ENCODE measurements at places on chromosomes 2 and 18.

- no peak for DNase-seq
Observed at GRCh38 chr2:14951569-14952285, 319.2 kb downstream of the LRATD1 start.

DNA sequence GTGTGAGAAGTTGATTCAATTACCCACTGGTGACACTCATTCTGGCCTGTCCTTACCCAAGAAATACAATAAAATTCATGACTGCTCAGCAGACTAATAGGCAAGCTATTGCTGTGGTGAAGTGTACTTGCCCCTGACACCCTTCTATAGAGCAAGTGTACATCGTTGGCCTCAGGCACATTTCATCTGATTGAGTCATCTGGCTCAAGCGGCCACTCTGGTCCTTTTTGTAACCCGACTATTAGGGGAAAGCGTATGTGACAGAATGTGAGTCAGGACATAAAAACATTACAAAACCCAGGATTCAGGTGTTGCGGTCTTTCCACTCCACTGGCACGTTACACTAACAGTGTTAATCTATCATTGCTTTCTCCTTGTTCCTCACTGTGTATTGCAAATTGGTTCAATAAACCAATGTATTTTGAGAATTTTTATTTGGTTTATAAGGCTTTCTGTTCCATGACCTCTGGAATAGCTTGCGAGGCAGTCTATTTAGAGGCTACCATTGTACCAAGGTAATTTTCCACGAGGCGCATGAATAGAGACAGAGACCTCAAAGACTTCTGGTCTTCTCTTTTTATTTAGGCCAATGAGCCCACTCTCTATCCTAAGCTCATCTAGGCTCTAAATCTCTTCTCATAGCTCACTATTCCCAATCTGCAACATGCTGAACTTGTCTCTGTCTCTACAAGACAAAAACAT, 10.2 kb upstream of the TTC32 start:
- no peak for DNase-seq

DNA sequence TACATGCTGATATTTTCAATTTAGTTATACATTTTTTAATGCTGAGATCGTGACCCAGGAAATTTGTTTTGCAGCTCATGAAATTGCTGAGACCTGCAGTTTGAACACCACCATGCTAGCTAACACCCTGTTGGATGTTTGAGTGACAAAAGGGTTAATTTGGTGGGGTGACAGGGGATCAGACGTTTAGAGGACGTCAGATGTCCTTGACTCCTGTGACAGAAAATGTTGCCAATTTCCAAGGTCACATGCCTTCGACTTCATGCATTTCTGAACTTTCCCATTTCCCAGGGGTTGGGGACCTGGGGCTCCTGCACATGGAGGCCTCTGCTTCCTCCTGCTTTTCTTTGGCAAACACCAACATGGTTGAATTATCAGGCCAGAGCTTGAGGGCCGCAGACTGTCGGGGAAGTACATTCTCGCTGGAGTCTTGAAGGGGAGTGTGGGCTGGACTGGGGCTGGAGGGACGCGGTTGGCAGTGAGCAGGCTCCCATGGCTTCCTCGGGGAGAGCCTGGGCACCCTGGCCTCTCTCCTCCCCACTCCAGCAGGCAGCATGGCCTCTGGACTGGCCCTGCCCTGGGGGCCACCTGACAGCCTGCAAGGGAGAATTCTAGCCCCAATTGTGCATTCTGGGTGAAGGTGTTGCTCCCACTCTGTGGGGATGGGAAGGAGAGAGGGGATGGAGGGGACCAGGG, 73.1 kb downstream of the CTIF start:
- DNase-seq, result no peak

DNA sequence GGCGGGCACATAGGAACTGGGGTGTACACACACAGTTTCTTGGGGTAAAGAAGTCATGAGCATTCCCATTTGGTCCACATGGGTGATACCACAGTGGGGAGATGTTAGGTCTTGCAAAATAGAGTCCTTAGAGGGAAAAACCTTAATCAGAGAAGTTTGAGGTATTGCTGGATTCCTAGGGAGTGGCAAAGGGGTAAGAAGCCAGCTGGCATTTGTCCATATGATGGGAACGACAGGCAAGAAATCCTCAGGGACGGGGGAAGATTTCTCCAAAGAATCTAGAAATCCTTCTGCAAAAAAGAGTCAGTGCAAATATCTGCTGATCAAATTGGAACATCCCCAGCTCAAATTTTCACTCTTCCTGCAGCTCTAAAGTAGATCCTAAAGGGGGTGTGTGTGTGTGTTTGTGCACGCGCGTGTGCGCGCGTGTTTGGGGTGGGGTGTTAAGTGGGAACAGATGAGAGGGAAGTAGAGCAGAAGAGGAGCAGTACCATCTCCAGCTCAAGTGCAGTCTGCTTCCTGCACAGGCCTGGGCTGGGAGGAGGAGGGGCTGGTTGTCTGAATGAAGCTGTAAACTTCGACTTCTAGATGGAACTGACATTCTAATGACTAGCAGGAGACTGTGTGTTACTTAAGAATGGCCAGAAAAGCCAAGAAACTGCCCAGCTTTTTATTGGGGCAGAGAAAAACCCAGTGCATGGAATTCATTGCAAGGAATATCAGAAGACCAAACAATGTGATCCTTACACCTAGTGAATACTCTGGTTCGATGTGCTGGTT, 168.0 kb downstream of the SPP2 start:
- no peak for DNase-seq

- DNase-seq, result no peak
Observed at GRCh38 chr18:32621034-32621433, 150.4 kb upstream of the GAREM1 start.

- DNase-seq, result no peak
Observed at GRCh38 chr18:53948991-53949390, 275.5 kb downstream of the MBD2 start.

DNA sequence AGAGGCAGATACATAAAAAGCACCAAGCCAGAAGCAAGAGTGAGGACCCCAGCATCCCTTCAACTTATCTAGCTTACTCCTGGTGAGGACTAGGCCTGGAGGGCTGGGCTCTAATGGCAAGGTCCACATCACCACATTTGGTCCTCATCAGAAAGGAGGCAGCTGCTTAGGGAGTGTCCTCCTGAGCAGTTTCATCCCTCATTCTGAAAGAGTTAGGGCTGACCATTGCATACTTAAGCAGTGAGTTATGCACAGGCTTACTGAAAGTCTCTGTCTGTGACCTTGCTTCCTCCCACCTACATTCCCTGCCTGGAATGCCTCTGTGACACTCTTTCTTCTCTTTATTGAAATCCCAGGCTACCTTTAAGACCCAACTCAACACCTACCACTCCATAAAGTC, 301.8 kb upstream of the ACVR2A start:
- DNase-seq, result no peak

Data from NCI-H1417 treated with DMSO at 0.1 percent for 48 hours (cell line).